T-helper 17 cell (primary cell): ENCODE measurements at places on chromosomes 5 and 9.

DNA sequence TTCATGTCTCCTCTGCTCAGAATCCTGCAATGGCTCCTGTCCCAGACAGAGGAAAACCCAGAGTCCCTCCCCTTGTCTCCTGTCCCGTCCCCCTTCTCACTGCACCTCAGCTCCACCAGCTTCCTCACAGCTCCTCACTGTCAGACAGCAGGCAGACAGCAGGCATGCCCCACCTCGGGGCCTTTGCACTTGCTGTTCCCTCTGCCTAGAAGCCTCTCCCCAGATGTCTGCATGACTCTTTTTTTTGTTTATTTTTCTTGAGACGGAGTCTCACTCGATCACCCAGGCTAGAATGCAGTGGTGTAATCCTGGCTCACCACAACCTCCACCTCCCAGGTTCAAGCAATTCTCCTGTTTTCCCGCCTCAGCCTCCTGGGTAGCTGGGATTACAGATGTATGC lies 8.8 kb upstream of the SLC6A7 start:
- no peak for DNase-seq

GRCh38 chr5:141954194-141954593 lies 3.8 kb downstream of the PCDH12 start:
- no peak for DNase-seq

DNA sequence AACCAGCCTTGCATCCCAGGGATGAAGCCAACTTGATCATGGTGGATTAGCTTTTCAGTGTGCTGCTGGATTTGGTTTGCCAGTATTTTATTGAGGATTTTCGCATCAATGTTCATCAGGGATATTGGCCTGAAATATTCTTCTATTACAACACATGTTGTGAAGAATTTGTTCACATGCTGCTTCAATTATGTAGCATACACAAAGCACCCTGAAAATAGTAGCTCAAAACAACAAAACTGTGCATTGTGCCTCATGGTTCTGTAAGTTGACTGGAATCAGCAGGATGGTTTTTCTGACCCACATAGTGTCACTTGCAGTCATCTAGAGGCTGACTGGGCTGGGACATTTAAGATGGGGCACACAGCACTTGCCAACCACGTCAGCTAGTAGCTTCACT lies 193.9 kb downstream of the SYK start:
- DNase-seq, result no peak

DNA sequence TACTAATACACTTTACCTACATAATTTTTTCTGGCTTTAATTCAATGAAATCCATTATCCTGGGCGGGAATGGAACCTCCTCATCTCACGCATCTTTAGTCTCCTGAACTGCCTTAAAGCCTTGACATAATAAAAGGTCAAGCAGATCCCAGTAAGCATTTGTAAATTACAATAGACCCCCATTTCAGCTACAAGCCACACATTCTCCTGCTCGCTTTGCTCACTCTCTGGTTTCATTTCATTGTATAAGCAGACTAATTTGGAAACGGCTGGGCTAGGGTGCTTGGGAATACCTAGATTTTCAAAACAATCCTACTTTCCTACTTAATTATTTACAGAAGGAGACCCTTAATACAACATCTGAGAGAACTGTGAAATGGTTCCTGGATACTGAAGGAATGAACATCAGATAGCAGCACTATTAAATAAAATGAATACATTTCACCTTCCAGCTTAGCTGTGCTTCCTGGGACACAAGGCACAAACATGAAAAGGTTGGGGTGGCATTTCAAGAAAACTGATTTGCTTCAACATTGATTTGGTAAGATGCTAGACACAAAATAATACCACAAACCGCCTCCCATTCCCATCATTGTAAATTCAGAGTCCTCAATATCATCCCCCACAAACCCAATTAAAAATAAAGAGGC lies 1.5 kb downstream of the JAKMIP2 start:
- no peak for DNase-seq

DNA sequence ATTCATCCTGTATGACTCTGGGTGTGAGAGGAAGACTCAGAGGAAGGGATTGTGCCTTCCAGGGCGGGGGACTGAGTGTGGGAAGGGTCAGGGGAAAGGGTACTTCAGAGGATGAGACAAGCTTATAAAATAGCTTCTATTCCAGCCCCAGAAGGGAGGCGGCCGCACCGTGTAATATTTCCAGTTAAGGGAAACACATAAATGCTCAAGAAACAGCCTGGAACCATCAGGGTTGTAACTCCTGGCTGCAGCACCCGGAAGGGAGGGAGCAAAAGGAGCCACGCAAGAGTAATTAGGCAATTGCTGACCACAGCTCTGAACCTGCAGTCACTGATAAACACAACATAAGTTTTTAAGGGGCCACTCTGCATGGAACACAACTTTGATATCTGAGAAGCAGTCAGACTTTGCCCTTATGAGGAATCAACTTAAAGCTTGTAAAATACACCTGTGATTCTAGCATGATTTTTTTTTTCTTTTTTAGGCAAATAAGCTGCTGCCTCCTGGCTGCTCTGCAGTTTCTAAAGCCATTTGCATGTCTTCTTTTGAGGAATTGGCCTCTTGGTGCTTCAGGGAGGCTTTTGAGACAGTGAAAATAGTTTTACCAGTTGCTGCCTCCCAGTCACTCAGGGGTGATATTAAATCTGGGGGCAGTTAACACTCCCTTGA lies 382.7 kb downstream of the ENC1 start:
- DNase-seq, result no peak

GRCh38 chr9:34654323-34655051 lies 2.5 kb downstream of the IL11RA start:
- no peak for DNase-seq

DNA sequence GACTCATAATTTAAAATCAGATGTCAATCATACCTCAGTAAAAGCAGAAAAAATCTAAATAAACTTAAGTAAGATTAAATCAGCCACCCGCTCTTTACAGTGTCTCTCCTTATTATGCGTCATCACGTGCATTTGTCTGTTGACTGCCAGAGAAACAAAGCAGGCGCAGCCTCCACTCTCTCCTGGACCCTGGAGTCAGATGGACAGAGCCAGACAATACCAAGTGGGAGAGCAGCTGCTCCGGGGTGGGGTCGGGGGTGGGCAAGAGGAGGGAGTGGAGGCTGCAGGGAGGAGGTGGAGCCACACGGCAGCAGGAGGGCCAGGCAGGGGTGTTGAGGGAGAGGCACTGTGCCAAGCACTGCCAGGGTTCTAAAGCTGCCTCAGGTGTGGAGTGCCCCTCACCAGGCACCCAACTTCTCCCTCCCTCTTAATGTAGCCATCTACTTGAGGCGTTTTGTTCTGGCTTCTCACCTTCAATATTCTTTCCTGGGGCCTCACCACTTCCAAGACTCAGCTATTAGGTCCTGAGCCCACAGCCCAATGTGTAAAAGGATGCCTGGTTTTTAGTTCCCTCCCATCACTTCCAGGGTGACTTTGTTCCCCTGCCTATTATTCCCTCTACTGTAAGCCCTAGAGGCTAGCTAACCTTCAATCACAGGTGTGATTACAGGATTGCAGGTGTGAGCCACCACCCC lies 96.3 kb downstream of the GLDC start:
- no peak for DNase-seq

DNA sequence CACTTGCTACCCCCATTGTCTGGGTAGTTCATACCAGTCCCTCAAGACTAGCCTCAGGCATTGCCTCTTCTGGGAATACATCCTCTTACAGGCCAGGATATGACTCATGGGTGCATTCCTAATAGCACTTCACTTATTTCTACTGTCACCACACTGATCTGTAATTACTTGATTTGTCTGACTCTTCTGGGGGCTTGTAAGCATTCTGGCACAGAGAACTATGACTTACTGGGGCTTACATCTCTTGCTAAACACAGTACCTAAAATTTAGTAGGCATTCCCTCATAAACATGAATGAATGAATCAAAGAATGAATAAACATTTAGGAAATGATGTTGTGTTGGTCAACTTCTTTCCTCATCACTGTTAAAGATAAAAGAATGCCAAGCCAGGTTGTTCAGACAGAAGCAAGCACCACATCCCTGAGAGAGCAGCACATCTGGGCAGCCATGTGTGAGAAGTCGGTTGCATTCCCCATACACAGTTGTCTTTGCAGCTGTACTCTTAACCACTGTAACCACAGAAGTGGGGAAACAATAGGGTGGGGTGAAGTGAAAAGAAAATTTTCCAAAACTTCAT lies 27.6 kb downstream of the IL7R start:
- DNase-seq, result no peak

- no peak for DNase-seq
Observed at GRCh38 chr9:68844631-68845612, 139.9 kb downstream of the PIP5K1B start.

DNA sequence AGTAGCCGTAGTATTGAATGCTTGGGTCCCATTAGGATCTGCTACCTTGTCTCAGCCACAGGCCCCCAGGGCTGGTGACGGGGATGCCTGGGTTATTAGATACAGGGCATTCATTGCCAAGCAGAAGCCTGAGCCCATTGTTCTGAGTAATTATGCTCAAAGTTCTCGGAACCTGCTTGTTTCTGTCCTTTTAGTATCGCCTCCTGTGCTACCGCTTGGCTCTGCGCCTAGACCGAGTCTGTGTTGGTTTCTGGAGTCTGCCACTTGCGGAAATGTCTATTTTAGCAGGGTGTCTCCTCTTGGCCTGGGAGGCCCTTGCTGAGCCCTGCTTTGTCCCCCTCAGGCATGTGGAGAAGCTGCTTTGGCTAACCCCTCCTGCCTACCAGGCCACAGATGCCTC lies 506.1 kb downstream of the BNC2 start:
- no peak for DNase-seq

DNA sequence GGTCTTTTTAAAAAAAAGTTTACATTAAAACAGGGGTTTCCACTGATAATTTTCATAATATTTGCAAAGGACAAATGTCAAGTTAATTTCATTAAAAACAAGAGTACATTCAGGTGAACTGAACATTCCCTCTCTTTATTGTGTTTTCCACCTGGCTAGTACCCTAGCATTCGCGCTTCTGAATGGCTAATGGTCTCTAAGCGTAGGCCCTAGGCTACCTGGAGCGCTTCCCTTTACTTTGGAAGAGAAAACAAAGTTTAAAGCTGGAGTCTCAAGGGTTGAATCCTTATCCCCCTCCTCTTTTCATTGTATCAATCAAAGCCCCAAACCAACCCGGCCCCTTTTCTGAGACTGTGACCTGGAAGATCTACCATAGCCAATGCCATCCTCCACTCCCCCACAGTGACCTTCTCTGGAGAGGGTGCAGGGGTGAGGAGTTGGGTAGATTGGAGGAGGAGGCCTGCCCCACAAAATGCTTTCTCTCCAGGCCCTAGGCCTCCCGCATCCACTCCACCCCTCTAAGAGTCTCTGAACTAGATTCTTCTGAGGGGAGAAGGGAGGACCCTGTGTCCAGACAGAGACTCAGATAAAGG lies 73.3 kb upstream of the TBCA start:
- DNase-seq, result no peak

DNA sequence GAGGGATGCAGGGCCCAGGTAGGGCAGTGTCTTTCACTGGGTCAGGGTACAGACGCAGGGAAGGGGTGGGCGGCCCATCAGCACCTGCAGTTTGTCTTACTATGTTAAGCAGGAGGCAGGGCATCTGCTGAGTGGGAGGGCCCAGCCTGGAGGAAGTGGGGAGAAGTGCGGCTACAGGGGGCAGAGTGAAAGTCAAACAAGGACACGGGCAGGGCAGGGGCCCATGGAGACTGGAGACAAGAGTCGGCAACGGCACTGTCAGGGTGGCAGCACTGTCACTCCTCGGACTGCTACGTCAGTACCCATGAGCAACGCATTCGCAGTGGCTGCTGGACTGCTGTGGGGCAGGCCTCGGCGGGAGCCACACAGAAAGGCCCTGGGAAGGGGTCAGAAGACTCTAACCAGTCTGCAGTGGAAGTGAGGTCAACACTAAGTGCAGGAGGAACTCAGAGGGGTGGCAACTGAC lies 19.7 kb downstream of the CAMSAP1 start:
- peak; percentile 43 for DNase-seq

- DNase-seq, result no peak
Observed at GRCh38 chr5:150078802-150079689, 7.3 kb downstream of the CSF1R start.

GRCh38 chr5:170892196-170892595 lies 30.4 kb downstream of the RANBP17 start:
- no peak for DNase-seq

GRCh38 chr9:106893088-106893487 lies 30.1 kb downstream of the ZNF462 start:
- no peak for DNase-seq

GRCh38 chr5:2894736-2895135 lies 143.3 kb upstream of the IRX2 start:
- no peak for DNase-seq

GRCh38 chr9:37787059-37787458 lies 2.2 kb upstream of the EXOSC3 start:
- no peak for DNase-seq

GRCh38 chr9:28413471-28413870 lies 840.2 kb upstream of the C9orf72 start:
- no peak for DNase-seq

- DNase-seq, result no peak
Observed at GRCh38 chr9:69569738-69570451, 102.3 kb downstream of the APBA1 start.

DNA sequence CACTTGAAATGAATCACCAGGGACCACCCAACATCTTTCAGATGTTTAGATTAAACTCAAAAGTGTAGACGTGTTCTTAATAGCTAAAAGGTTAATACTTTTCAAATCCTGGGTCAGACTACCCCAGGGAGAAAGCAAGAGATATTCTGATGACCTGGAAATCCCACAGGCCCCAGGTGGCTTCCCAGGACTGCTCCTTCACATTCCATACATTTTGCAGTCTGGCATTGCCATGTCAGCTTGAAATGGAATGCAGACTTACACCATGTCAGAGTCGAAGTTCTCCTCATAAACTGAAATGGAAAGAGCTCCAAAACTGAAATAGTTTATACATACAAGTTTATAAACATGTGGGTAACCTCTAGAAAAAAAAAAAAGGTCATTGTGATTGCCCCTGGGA lies 61.5 kb downstream of the TMEM167A start:
- DNase-seq, result no peak

DNA sequence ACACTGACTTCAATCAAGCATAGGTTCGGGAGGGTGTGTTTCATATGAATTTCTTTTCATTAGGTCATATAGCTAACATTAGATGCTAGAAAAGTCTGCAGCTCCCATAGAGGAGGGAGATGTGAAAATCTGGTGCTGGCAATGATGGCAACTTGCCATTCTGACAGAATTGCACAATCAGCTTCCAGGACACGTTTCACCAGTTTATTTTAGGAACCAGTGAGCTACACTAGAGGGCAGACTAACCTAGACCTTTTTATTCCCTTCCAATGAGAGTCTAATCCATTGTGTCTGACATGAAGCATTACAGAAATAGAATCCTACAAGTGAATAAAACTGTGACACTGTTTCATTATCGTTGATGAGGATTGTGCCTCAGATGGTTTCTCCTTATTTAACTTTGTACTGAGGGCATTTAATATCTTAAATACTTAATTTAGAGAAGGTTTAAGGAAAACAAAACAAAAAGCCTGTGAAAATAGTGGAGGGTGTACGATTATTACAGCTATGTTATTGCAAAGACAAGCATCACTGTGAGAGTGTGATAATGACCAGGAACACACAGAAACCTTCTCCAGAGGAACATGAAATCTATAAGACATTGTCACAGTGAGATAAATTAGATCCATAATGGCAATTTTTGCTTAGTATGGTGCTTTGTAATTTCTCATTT lies 363.3 kb upstream of the RPS23 start:
- no peak for DNase-seq
